ENCODE measurements at places on chromosomes 3 and 15. TPM values are rescaled to one million over a fixed set of nuclear protein-coding genes. Genes with fewer than 3 reads are reported as not detected.

Gene GLDN
- total RNA-seq, result 1.8 TPM

Gene CACNA2D2
- 0.87 TPM for total RNA-seq

Gene TEX55
- not detected for total RNA-seq

Gene TUSC7
- total RNA-seq, result not detected

Gene MCCC1
- 30.8 TPM for total RNA-seq

Gene NTRK3
- total RNA-seq, result 4.9 TPM

Gene EFHB
- 0.70 TPM for total RNA-seq

Gene SLC38A3
- 22.6 TPM for total RNA-seq
